ENCODE measurements at places on chromosomes 4 and X.

- peak; percentile 89 for DNase-seq
Observed at GRCh38 chrX:75273483-75273882, 402 bp upstream of the UPRT start.

DNA sequence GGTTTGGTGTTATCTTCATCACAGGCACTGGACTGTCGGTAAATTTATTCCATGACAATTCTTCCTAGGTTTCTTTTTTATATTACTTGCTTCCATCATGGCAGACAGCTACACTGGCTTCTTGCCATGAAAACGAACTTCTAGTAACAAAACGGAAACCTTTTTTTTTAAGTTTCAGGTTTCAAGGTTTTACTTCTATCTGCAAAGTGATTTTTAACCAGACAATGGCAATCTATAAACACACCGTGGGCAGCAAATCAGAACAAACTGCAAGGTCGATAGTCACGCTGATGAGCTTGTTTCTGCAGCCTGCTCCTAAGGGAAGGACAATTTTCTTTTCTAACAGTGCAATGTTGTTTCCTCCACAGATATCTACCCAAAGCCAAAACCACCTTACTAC lies 29.9 kb downstream of the XG start:
- DNase-seq = peak; percentile 2

GRCh38 chrX:139093201-139093600 lies 381.7 kb upstream of the FGF13 start:
- no peak for DNase-seq

DNA sequence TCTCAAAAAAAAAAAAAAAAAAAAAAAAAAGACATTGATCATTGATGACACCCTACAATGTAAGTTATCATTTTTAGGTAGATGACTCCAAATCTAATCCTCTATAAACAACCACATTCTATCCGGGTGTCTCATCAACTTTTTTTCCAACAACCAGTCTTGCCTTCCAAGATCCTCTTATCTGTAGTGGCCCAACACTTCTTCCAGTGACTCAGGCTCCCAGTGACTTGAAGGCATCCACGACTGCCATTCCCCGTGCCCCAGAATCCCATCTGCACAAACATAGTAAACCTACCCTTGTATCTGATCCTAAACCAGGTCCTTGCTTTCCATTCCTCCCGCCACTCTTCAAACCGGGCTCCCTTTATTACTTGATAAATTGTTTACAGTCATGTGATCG lies 15.6 kb upstream of the TSPAN5 start:
- DNase-seq = no peak

GRCh38 chr4:144295286-144295995 lies 154.9 kb upstream of the GYPA start:
- DNase-seq = no peak

GRCh38 chr4:112817933-112818593 lies 181.1 kb downstream of the LARP7 start:
- DNase-seq = peak; percentile 90

- DNase-seq = no peak
Observed at GRCh38 chr4:1604706-1605205, 79.4 kb downstream of the FAM53A start.

DNA sequence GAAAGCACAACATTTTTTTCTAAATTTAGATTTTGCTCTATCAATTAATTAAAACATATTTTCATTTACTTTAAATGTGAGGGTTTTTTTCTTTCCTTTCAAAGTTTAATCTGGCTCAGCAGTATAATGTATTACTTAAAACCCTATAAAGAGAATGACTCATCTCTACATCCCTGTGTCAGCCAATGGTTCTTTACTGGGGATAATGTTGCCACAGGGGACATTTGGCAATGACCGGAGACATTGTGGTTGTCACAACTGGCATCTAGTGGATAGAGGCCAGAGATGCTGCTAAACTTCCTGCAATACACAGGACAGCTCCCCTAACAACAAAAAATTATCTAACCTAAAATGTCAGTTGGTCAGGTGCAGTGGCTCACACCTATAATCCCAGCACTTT lies 53.8 kb downstream of the SYNPO2 start:
- peak; percentile 13 for DNase-seq

GRCh38 chr4:8422786-8423185 lies 17.7 kb downstream of the ACOX3 start:
- no peak for DNase-seq

DNA sequence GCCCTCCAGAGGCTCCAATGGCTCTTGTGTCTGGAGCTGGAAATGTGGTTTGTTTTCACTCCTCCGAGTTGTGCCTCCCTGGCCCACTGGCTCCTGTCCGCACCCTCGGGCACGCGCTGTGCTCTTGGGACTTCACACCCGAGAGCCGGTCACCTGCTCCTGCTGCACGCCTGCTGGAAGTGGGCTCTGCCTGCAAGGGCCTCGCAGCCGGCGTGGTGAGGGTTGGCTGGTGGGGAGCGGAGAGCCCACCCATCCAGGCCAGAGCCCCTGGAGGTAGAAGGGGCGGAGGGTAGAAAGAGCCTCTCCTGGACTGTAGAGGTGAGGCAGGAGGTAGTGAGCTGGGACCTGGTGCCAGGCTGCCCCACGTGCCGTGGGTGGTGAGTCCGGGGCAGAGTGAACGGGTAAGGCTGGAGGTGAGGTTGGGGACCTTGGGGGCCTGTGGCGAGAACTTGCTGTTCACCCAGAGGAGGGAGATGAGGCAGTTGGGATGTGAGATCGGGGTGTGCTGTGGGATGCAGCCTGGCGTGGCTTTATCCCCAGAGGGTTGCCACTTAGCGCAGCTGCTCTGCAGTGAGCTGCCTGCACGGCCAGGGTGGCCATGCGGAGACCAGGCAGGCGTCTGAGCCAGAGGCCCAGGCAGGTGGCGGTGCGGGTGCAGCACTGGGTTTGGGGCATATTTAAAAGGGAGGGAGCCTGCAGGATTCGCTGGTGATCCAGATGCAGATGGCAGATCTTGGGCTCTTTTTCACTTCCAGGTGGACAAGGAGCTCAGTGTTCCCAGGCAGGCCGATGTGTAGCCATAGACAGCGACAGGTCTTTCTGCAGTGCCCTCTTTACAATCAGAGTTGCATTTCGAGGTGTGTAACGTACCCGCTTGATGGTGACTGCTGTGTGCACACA lies 48.8 kb downstream of the PCGF3 start:
- DNase-seq = no peak

GRCh38 chrX:69034451-69034850 lies 130.8 kb downstream of the PJA1 start:
- DNase-seq = no peak

- no peak for DNase-seq
Observed at GRCh38 chr4:47786958-47787370, 50.9 kb downstream of the CORIN start.

GRCh38 chr4:54058171-54058570 lies 6.2 kb downstream of the CHIC2 start:
- no peak for DNase-seq

- DNase-seq = no peak
Observed at GRCh38 chr4:103307453-103308247, 109.5 kb upstream of the CENPE start.

DNA sequence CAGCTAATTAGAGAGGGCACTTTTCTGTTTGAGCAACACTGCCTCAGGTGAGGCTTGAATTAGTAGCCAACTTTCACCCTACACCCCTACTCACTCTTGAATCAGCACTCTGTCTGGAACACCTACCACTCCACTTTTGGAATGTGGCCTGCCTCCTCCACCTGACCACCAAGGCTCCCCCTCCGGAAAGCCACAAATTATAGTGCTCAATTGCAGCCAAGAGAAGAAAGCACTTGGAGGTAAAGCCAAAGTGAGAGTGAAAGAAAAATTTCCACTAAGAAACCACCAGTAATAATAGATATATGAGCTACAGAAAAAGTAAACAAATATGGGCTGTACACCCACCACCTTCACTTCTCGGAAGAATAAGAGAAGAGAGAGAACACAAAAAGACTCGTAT lies 41.1 kb downstream of the PPP3CA start:
- DNase-seq = no peak

- DNase-seq = no peak
Observed at GRCh38 chrX:109658391-109658790, 33.4 kb upstream of the KCNE5 start.

DNA sequence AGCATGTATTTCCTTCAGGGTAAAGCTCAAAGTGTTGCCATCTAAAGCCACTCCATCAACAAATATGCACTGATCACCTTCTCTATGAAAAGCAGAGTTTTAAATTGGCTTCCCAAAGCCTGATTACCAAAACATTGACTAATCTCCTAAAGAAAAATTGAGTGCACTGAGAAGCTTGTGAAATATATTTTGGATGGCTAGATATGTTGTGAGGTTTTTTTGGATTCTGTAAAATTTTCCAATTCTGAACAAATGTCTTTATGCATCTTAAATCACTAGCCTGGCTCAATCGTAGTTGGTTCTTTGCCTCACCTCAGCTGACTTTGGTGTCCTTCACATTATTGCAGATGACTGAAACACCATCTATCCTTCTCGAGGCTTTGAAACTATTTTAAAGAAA lies 14.9 kb upstream of the EXOSC9 start:
- no peak for DNase-seq

DNA sequence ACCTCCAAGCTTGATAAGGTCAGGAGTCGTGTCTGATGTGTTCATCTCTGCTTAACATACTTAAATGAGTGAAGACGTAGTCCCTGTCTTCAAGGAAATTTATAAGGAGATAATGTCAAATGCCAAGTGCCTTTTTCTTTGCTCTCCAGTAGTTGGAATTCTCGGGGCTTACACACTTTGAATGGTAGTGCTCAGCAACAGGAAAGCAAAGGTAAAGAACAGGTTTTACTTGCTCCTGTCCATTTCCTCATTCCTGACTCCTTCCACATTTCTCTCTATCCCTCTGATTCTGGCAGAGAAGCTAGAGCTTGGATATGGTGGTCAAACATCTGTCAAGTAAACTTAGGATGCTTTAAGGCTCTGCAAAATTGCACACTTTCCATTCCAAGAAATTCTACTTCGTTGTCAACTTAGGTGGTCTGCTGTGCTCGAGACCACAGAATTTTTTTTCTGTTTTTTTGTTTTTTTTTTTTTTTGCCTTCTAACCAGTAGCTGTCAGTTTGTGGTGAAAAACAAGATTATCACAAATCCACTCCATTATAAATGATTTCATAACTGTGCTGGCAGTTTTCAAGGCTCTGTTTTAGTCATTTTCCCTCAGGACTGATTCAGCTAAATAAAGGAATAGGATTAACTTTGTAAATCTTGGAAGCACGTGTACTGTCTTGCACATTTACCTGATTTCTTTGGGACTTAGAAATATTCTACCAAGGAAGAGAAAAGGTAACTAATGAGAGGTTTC lies 180.8 kb upstream of the ANXA3 start:
- no peak for DNase-seq

DNA sequence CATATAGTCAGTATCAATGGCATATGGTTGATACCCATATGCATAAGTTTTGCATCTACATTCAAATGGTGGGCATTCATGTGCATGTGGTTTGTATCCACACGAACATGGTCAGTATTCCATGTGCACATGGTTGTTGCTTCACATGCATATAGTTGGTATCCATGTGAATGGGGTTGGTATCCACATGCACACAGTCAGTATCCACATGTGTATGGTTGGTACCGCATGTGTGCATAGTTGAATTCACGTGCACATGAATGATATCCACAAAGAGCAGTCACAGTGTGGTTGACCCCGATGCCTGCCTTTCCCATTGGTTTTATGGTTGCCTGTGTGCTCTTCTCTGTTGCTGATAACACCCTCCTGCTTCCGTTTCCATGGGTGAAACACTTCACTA lies 427.9 kb downstream of the STIM2 start:
- peak; percentile 78 for DNase-seq

DNA sequence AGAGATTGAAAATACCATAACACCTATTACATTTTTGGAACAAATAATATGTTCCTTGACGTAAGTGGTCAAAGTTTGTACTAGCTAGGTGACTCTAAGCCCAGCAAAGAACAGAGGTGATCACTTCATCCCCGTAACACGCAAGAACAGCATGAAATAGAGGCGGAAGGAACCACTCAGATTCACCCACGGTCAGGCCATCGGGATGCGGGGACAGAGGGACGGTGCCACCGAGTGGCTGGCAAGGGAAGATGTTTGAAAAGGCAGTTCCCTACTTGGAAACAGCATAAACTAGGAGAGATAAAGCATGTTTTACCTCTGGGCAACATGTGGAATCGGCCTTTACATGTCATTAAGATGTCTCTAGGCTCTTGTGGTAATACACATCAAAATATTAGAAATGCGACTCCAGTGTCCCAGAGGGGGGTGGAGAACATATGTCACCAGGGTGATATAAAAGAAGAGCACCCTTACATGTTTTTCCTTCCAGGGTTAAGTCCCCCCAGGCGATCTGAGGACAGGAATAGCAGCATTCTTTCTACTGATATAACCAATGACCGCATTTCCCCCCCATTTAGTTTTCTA lies 84.0 kb downstream of the PHKA2 start:
- no peak for DNase-seq

DNA sequence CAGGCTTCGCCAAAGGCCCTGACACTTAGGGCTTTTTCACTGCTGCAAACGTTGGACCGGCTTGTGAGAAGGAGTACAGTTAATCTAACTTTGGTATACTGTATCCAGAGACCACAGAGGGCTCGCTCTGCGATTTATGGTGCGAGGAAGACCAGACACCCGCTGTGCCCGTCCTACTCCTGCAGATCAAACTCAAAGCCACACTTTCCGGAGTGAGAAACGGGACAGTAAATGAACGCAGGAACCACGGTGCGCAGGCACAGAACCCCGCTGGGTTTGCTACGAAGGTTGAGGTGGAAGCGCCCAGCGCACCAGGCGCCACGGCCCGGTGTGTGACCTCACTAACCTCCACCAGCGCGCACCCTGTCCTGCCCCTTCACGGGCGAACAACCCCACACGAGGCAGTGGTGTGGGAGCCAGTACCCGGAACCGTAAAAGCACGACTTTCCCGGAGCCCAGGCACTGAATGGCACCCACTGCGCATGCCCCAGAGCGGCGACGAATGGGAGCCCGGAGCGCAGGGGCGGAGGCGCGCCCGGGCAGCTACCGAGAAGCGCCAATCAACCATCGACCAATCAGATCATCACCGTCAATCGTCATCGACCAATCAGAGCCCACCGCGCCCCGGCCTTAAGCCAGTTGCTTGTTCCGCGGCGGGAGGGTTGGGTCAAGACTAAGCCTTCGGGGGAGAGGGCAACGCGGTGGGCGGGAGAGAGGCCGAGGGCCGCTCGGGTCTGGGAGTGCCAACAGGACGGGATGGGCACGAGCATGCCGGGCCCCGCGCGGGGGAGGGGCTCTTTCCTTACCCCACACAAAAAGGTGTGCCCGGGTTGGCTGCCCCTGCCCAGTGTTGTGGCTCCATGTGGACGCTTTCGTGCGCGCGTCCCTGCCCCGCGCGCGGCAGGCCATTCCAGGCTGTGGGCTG lies 21.3 kb upstream of the WDR45 start:
- DNase-seq = peak; percentile 97

DNA sequence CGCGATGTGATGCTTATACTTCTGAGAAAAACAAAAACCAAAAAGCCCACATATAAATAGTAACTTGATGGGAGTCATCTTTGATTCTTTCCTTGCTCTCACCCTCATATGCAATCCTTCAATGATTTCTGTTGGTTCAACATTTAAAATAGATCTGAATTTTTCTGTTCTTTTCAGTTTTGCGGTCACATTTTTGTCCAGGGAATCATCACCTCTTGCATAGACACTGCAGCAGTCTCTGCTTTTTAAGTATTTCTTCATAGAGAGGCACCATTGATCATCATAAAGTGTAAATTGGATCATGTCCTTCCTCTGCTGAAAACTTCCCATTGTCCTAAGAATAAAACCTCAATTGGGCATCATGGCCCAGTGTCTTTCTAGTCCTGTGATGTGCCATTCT lies 81.1 kb upstream of the SLC4A4 start:
- no peak for DNase-seq

Data from OCI-M1 (cell line).